ENCODE measurements at places on chromosomes 16 and 17.

DNA sequence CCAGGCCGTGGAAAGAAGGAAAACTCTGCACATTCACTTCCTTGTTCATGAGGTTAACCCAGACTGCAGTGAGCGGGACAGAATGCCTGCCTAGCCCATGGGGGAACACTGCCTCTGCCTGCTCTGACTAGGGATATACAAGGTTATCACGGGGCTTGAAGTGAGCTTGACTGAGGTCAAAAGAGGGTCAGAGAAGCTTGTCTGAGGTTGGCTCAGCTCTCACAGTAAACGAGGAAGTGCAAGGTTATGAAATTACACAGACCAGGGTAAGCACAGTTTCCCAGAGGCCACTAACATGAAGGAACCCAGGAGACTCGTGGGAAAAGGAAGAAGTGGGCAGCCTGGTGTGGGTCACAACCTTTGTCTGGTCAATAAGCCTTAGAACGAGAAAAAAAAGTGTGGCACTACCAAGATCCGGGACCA, 28.7 kb downstream of the HIC1 start:
- no peak for DNase-seq

- no peak for DNase-seq
These were observed 207.3 kb downstream of the NTN1 start for GRCh38 chr17:9228408-9229159.

DNA sequence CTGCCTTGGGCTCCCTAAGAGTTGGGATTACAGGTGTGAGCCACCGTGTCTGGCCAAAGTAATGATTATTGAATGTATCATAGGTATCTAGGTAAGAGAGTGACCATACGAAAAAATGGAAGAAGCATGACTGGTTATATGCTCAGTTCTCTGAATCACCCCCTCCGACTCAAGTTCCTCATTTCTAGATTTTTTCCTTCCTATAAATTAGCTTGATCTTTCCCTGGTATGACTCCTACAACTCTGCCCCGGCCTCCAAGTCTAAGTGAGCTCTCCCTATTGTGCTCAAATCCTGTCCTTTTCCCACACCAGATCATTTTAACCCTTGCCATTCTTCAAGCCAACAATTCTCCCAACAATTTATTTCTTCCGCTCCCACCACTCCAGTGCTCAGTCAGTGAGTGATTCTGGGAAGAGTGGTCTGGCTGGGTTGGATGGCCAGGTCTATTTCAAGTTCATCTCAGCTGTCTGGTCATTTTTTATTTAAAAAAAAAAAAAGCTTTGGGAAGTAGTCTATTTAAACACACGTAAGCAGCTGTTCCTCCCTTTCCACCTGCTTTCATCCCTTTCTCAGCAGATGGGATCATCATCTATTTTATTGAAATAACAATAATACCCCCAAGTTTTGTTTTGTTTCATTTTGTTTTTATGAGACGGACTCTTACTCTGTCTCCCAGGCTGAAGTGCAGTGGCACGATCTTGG, 120.2 kb upstream of the HS3ST2 start:
- DNase-seq, result no peak

- DNase-seq, result no peak
These were observed 15.1 kb downstream of the ZNF267 start for GRCh38 chr16:31888735-31889134.

DNA sequence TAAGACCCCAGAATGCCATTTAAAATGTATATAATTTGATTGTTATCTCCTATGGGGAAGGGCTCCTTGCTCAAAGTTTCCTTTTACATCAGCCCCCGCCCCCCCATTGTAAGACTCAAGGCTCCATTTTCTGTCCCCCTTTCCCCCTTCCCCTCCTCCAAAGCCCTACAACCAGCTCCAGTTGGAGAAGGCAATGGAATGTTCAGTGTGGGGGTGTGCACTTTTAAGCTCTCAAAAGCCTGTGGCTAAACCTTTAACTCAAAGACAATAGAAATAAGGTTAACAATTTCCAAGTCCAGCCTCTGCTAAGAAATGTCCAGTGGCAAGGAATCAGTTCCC, 114.7 kb downstream of the NOG start:
- no peak for DNase-seq

- DNase-seq, result no peak
These were observed 679.8 kb upstream of the KIF2B start for GRCh38 chr17:53142890-53143289.

All from activated CD4-positive, alpha-beta memory T cell treated with anti-CD3 and anti-CD28 coated beads, Interleukin-2, amount 10 ng/mL, durations not matched to agents 7 days and 5 days (primary cell).